ENCODE measurements at places on chromosomes 12 and 14.

- no peak for DNase-seq
Measured at GRCh38 chr14:104709387-104710039, 14.5 kb upstream of the ADSS1 start.

GRCh38 chr12:49548822-49549648 lies 10.2 kb downstream of the KCNH3 start:
- no peak for DNase-seq

- peak; percentile 61 for DNase-seq
Measured at GRCh38 chr14:34322940-34323418, 139.1 kb downstream of the SPTSSA start.

- no peak for DNase-seq
Measured at GRCh38 chr12:33653362-33653761, 213.7 kb upstream of the SYT10 start.

GRCh38 chr12:129599406-129599805 lies 304.4 kb downstream of the TMEM132D start:
- peak; percentile 6 for DNase-seq

GRCh38 chr12:94180558-94181296 lies 32.4 kb downstream of the PLXNC1 start:
- DNase-seq, result no peak

GRCh38 chr12:62578726-62579125 lies 112.1 kb downstream of the MON2 start:
- no peak for DNase-seq

- DNase-seq, result no peak
Measured at GRCh38 chr14:87059060-87059839, 933.7 kb downstream of the GALC start.

- DNase-seq, result peak; percentile 62
Measured at GRCh38 chr14:68444449-68445168, 348.3 kb downstream of the ZFP36L1 start.

DNA sequence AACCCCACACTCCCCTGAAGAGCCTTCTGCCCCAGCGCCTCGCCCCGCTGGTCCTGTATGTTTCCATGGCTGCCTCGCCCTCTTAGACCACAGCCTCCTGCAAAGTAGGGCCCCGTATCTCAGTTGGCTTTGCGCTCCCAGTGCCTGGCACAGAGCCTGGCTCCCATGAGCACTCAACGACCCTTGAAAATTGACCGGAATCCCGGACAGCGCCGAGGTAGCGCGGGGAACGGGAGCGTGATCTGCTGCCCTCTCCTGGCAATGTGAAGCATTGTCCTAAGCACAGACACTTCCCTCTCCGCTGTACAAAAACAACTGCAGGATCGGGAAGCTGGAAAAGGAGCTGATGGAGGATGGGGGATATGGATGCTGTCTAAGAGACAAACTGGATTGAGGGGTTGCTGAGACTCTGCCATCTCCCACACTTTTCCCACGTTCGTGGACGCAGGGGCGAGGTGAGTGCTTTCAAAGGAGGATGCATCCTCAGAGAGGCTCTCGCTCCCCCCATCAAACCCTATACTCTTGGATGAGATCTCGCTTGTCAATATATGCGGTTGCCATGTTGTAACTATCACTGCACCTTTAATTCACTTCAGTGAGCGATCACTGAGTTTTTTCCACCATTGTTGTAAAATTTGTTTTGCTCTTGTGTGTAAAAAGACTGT lies 10.7 kb upstream of the FKBP4 start:
- DNase-seq, result peak; percentile 49

DNA sequence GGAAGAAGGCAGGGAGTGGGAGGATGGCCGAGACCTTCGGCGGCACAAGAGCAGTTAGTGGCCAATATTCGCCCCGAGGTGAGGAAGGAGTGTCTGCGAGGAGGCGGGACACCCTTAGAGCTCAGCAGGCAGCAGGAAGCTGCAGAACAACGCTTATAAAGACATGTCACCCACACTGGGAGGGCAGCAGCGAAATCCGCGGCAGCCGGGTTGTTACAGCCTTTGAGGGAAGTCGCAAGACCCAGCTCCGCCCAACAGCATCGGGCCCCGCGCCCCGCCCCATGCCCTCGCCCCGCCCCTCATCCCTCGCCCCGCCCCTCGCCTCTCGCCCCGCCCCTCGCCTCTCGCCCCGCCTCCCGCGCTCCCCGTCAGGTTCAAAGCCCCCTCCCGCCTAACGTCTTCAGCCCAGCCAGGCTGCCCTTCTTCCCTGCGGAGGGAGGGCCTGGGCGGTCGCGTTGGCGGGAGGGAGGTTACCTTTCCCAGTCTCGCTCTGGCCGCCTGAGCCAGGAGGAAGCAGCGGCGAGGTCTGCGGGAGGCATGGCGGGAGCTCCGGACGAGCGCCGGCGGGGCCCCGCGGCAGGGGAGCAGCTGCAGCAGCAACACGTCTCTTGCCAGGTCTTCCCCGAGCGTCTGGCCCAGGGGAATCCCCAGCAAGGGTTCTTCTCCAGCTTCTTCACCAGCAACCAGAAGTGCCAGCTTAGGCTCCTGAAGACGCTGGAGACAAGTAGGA lies at the start of gene ATP23:
ATP23 (plus strand) TSS at position 403 of the 730 bp plus-strand sequence; CDS start at position 538, 135 bp downstream.
- DNase-seq, result peak; percentile 97

DNA sequence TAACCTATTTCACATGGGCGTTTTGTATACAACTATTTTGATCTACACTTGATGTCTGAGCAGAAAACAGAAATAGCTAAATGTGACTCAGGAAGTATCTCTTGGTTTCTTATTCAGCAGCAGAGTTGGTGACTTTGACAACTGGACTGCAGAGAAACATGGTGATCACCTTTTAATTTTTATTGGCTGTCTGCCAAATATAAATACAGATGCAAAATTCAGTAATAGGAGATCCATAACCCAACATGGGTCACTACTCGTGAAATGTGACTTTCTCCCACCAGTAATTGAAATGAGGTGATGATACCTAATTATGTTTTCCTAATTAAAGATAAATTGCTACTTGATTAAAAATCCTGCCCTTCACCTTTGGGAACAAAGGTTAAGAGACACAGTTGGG lies 487.1 kb downstream of the NELL2 start:
- DNase-seq, result no peak

- peak; percentile 22 for DNase-seq
Measured at GRCh38 chr14:21825149-21825743, 151.6 kb upstream of the OR4E1 start.

GRCh38 chr14:94793901-94794300 lies 24.0 kb upstream of the GSC start:
- no peak for DNase-seq

DNA sequence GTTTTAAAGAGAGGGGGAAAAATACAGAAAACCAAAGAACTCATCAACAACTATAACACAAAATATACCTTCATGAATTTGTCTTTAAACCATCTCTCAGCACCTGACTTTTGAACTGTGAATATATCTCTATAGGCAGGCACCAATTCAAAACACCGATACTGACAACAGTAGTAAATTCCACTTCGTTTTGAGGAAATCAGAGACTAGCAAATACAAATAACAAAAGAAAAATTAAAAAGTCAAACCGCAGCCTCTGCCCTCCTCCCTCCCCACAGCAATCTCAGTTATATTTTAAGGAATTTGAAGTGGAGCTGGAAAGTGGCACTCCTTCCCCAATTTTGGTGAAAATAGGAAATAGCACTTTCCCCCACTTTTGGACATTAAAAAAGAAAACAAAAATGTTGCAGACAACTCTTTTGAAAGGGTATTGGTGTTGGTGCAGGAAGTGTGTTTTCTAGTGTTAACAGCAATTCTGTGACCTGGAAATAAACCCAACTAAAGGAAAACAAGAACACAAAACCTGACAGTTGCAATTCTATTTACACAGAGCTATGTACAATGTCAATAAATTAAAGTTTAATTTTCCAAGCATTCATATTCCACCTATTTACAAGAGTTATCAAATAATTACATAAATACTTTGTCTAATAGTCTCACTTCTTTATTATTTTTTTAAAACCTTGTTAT lies 13.5 kb downstream of the TBX3 start:
- no peak for DNase-seq

GRCh38 chr12:109436188-109436560 lies 40.9 kb downstream of the KCTD10 start:
- DNase-seq, result no peak

DNA sequence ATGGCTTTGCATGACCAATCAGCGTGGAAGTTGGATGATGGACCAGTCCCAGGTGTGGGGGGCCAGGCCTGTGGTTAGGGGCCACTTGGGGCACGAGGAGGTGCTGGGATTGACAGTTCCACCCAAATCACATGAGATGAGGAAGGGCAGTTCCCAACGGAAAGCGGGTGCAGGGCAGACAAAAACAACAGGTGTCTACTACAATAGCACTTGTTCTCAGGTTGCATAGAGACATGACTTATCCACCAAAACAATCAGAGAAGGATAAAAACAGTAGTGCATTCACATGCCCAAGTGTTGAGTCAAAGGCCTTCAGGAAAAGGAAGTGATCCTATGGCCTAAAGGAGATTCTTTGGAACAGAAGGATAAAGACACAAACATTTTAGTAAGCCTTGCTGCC lies 14.6 kb upstream of the EIF2B2 start:
- DNase-seq, result peak; percentile 96

DNA sequence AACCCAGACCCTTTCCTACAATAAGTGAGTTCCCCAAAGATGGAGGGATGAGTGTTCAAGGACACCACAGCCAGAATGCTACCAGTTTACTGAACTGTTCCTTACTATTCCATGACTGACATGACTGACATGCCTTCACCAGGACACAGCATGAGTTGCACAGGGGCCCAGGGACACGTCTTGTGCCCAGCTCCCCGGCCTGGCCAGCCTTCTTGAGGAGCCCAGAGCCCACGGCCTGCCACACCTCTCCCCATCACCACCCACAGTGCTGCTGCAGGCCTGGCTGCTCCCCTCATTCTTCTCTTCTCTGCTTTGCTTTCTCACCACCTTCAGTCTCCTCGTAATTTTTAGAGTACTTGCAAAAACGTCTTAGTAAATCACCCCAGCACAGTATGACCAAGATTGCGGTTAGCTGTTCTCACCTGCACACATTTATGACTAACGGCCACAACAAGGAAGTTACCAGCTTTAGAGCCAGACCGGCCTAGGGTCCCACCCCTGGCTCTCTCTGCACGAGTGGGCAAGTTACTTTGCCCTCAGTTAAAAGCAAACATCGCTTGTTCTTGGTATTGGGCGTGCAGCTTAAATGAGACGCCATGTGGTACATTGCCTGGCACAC lies 18.5 kb downstream of the PPP2R5E start:
- peak; percentile 96 for DNase-seq

- DNase-seq, result no peak
Measured at GRCh38 chr12:49294086-49294803, 702 bp upstream of the PRPH start.

- no peak for DNase-seq
Measured at GRCh38 chr12:32211900-32212156, 105.2 kb downstream of the BICD1 start.

GRCh38 chr12:49777800-49778748 lies 36.7 kb downstream of the TMBIM6 start:
- peak; percentile 58 for DNase-seq

DNA sequence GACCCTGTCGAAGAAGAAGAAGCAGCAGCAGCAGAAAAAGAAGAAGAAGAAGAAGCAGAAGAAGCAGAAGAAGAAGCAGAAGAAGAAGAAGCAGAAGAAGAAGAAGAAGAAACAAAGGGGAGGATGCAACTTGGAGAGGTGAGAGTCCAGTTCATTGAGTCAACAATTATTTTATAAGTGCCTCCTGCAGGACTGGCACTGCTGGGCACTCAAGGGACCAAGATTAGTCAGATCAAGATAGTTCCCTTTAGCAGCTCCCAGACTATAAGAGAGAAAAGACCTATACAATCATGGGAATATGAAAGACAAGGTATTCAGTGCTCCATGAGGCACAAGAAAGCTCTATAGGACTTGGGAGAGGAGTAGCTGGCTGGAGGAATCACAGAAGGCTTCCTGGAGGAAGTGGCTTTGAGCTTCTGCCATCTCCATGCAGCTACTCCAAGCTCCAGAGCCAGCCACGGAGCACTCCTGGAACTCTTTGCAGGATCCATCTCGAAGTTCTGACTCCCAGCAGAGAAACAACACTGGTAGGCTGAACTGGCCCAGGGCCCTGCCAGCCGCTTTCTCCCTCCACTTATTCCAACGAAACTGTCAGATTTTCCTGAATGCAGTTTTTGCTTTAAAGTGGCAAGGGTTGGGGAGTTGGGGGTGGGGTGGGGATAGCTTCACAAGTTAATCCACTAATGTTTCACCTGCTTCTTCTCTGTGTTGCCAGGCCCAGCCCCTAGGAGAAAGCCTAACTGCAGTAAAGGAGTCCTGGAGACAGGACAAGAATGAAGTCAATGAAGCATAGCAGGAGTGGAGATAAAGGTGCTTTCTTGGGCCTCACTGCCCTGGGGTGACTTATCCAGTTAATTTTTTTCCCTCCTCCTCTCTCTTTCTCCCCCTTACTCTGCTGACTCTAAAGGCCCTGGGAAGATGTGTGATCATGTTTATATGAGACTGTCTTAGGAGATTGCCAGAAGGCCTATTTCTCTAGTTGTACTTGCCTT lies 140.1 kb upstream of the PARP11 start:
- peak; percentile 94 for DNase-seq

DNA sequence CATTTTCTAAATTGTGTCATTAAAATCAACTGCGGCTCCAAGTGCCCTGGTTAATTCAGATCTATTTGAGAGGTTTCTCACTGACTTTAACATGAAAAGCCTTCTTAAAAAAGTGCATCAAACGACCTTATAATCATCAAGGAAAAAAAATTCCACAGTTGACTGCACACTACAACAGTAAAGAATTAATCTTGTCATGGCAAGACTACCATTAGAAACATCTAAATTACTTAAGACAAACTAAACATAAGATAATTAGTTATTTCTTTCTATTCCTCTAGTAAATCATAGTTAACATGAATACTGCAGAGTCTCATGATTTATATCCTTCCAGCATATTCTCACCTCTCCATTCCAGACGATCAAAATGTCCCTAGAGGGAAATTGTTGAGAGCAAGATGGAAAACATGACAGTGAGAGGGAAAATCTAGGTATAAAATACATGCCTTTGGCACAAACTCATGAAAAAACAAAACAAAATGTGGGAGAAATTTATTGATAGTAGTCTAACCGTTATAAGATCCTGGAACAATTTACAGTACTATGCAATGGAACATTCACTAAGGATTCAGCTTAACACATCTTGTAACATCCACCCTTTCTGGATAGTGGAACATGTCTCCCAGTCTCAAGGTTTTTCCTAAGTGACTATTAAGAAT lies 112.5 kb downstream of the PRKD1 start:
- DNase-seq, result no peak

GRCh38 chr14:79466938-79467527 lies 744.3 kb downstream of the DIO2 start:
- no peak for DNase-seq

DNA sequence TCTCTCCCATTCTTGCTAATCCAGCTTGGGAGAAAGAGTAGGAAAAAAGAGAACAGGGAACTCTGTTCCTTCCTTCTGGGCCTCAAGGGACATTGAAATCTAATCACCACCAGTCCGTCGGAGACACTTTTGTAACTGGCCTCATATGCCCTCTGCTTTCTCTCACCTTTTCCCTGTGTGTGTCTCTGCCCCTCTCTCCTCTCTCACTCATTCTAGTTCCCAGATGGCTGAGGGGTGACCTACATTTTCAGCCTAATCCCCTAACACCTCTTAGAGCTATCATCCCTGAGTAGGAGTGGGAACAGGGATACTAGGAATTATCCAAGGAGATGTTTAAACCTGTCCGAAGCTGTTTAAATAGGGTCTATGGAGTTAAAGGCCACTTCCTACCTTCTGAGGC lies 8.9 kb upstream of the PCK2 start:
- no peak for DNase-seq
